ENCODE measurements at places on chromosomes 12 and 14.

DNA sequence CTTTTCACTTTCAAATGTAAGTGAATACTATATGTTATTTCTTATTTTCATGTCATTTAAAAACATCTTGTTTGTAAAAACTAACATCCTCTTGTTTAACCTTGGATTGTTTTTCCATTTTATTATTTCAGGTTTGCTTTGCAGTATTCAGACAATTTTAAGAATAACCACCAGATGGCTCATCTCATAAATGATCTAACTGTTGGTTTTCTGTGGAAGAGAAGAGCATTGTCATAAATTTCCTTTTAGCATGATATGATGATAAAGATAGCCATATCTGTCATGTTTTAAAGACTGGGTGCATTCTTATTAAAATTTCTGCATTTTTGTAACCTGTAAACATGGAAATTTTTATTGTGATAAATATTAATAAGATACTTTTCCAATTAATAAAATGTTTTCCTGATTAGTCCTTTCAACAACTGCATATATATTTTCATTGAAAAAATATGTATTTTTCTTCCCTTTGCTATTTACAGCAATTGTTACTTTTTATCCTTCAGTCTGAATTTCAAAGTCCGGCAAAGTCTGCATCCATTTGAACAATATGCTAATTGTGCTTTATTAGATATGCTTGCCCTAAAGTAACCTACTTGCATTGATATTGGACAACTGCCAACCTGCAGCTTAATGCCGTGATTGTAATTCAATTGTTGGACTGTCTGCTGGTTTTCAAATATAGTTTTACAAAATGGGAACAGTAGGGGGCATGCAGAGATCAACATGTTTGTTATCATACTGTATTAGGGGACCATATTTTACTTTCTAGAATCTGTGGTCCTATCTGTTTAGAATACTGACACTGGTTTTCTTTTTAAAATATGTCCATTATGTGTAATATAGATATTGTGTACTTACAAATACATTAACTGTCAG, 163.4 kb downstream of the GARIN6 start:
- DNase-seq: peak; percentile 71

- no peak for DNase-seq
Observed at GRCh38 chr12:113371808-113372207, 13.4 kb downstream of the PLBD2 start.

- DNase-seq: no peak
Observed at GRCh38 chr12:59847127-59847526, 251.3 kb downstream of the SLC16A7 start.

GRCh38 chr12:125113789-125114188, 48.6 kb downstream of the AACS start:
- no peak for DNase-seq

DNA sequence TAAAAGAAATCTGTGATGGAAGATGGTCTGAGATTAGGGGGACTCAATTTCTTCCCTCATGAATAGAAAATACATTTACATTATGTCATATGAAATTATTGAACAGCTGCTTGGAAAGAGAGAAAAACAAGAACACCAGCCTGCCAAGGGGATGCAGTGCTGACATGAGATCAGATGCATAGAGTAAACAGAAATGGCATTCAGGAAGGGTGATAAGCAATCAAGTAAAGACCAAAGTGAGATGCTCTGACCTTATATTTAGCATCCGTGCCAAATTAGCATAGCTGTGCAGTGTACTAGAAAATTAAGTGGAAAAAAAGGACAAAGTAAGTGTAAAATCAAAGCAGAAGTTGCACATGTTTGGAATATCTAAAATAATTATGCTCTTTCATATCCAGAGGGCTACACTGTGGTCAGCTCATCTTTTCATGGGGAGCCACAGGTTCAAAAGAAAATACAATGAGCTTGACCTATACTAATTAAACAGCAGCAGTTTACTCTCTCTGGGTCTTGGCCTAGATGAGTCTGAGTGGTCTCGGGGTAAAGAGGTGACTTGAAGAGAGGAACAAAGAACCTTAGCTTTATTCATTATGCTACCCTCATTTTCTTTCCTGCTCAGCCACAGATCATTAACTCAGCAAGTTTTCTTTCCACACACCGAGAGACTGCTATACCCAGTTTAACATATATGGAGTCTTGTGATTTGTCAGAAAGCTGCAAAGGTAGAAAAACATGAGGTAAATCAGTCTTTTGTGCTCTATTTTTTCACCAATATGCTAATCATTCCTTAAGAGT, 359.4 kb upstream of the FOXG1 start:
- no peak for DNase-seq

- peak; percentile 5 for DNase-seq
Observed at GRCh38 chr12:73308079-73308478, 1035.9 kb downstream of the TRHDE start.

GRCh38 chr14:63857466-63858030, 4.7 kb downstream of the SYNE2 start:
- no peak for DNase-seq

GRCh38 chr14:94244182-94244581, 48.9 kb downstream of the SERPINA10 start:
- peak; percentile 5 for DNase-seq

GRCh38 chr12:10624605-10625004, 11.2 kb upstream of the MAGOHB start:
- DNase-seq: no peak

GRCh38 chr14:89646971-89647370, 229.9 kb upstream of the FOXN3 start:
- DNase-seq: no peak

DNA sequence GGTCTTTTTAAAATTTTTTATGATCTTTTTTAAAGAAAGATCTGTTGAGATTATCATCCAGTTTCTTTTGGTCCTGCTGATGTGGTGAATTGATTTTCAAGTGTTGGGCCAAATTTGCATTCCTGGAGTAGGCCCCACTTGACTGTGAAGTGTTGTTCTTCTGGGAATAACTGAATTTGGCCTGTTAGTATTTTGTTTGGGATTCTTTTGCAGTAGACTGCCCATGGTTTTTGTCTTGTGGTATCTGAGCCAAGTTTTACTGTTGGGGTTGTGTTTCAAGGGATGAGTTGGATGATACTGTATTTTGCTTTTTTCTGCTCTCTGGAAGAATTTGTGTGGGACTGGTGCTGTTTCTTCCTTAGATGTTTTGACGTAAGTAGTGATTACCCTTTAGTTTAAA, 4.0 kb upstream of the SYCP3 start:
- no peak for DNase-seq

- no peak for DNase-seq
Observed at GRCh38 chr12:120930032-120930431, 25.9 kb upstream of the SPPL3 start.
